ENCODE measurements at places on chromosomes 16 and 17. TPM values are rescaled to one million over a fixed set of nuclear protein-coding genes. Genes with fewer than 3 reads are reported as not detected.

The TPSG1 gene
- not detected for total RNA-seq

The PFAS gene
- 23.8 TPM for total RNA-seq

The KRT33A gene
- not detected for total RNA-seq

The PSMB10 gene
- total RNA-seq: 83.9 TPM

The RNF222 gene
- total RNA-seq: 1.2 TPM

The HBQ1 gene
- total RNA-seq: not detected

The NR1D1 gene
- 25.6 TPM for total RNA-seq

The LGALS9B gene
- total RNA-seq: not detected

The TP53TG3B gene
- not detected for total RNA-seq

The PRAC1 gene
- total RNA-seq: not detected

The ASGR1 gene
- 0.56 TPM for total RNA-seq

The TMC7 gene
- not detected for total RNA-seq

The CSH2 gene
- total RNA-seq: not detected
